HT1080 (cell line): ENCODE measurements at places on chromosomes 16 and 17.
A peak's percentile ranks its signal among the peaks of the same experiment; 100 is the strongest.

DNA sequence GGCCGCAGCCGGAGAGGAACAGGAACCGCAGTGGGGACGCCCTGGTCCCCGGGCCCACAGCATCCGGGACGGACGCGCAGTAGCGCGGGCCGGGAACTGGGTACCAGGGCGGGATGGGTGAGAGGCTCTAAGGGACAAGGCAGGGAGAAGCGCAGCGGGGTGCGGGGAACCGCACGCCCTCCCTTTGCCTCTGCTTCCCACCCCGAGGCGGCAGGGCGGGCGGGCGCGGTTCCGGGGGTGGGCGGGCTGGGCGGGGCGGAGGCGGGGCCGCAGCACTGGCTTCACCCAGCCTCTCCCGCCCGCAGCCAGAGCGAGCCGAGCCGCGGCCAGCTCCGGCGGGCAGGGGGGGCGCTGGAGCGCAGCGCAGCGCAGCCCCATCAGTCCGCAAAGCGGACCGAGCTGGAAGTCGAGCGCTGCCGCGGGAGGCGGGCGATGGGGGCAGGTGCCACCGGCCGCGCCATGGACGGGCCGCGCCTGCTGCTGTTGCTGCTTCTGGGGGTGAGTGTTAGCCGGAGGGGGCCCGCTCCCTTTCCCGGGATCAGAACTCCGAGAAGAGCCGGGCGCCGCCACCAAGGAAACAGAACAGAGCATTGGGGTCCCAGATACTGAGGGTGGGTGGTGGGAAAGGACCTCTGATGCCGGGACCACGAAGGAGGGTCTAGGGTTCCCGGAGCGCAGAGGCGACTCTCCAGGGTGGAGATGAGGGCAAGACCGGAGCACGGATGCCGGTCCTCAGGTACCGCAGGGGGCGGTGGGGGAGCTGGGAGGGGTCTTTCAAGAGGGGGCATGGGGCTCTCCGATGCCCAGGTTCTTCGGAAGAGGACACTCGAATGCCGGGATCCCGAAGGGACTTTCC, at the start of gene NGFR:
NGFR (plus strand) TSS at position 308 of the 856 bp plus-strand sequence; CDS start at position 433, 125 bp downstream.
- peak; percentile 57 for DNase-seq

GRCh38 chr16:26830428-26831127, 236.1 kb upstream of the C16orf82 start:
- no peak for DNase-seq

GRCh38 chr16:12271006-12271405, 294.5 kb downstream of the SNX29 start:
- DNase-seq = peak; percentile 27

- peak; percentile 59 for DNase-seq
These were observed 904 bp downstream of the MAP2K3 start for GRCh38 chr17:21285164-21286065.

- no peak for DNase-seq
These were observed 136.4 kb upstream of the TMEM97 start for GRCh38 chr17:28182559-28182958.
